Smooth muscle cell of bladder (primary cell): ENCODE measurements at places on chromosomes 7 and 10. TPM values are rescaled to one million over a fixed set of nuclear protein-coding genes. Genes with fewer than 3 reads are reported as not detected.

C10orf67 gene
- 0.14 TPM in 1 of 2 replicates, not detected in the other for total RNA-seq

PMS2 gene
- 22.6 and 23.0 TPM in 2 replicates for total RNA-seq

VPS37D gene
- total RNA-seq, result 5.7 and 6.8 TPM in 2 replicates

CALML3 gene
- under 0.01 TPM in 1 of 2 replicates, not detected in the other for total RNA-seq

EBLN1 gene
- total RNA-seq, result not detected in 2 replicates

NSUN6 gene
- 7.5 and 9.5 TPM in 2 replicates for total RNA-seq

TEX36 gene
- total RNA-seq, result not detected in 2 replicates

CNPY1 gene
- total RNA-seq, result not detected in 2 replicates

NME8 gene
- not detected in 2 replicates for total RNA-seq

CCT6A gene
- total RNA-seq, result 185 and 191 TPM in 2 replicates

CCL26 gene
- 4.8 and 6.2 TPM in 2 replicates for total RNA-seq

FAM25C gene
- total RNA-seq, result not detected in 2 replicates

ZNF107 gene
- total RNA-seq, result 0.92 and 1.3 TPM in 2 replicates

LRRTM3 gene
- not detected in 2 replicates for total RNA-seq

MYOZ1 gene
- 0.09 and 0.14 TPM in 2 replicates for total RNA-seq

WNT16 gene
- 0.14 TPM in 1 of 2 replicates, not detected in the other for total RNA-seq

LRRD1 gene
- 0.14 TPM in 1 of 2 replicates, not detected in the other for total RNA-seq

CRPPA gene
- 1.3 and 1.8 TPM in 2 replicates for total RNA-seq
